Naive B cell (primary cell): ENCODE measurements at places on chromosomes 4 and X. TPM values are rescaled to one million over a fixed set of nuclear protein-coding genes. Genes with fewer than 3 reads are reported as not detected.

DNA sequence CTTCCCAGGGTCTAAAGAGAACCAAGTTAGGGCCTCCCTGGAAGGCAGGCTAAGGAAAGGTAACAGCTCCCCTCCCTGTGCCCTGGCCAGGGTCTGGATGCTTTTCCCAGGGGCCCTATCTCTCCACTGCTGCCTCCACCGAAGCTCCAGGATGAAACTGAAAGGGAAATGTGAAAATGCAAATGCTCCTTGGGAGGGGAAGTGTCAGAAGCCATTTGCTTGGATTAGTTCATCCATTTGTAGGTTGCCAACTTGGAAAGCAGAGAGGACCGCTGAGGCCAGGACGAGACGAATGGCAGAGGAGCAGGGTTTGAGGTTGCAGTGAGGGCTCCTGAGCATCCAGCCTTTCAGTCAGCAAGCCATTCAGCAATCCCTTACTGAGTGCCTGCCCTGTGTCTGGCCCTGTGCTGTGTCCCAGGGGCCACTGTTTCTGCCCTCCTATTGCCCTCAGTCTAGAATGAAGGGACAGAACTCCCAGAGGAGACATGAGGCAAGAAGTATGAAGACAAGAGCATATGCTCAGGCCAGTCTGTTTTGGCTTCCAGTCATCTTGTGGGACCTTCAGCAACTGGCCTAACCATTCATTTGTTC lies 45.9 kb upstream of the PGRMC1 start:
- H3K4me3 ChIP-seq, result no peak overlapping the region
- no peaks in the 10 kb centered on the region for H3K27me3 ChIP-seq
- H3K27ac ChIP-seq, result no peak overlapping the region
- H3K36me3 ChIP-seq, result no peaks in the 10 kb centered on the region
- no peak for DNase-seq
- no peaks in the 10 kb centered on the region for H3K4me1 ChIP-seq

GRCh38 chrX:109707319-109707718 lies 25.7 kb downstream of the ACSL4 start:
- peaks cover 17% of the 10 kb centered on the region for H3K4me1 ChIP-seq
- peak overlapping the region; percentile 88 for H3K4me3 ChIP-seq
- H3K27me3 ChIP-seq, result no peaks in the 10 kb centered on the region
- peak; percentile 1 for DNase-seq
- peaks cover under 1% of the 10 kb centered on the region for H3K36me3 ChIP-seq
- H3K27ac ChIP-seq, result no peak overlapping the region

Gene TEX13A
- polyA plus RNA-seq, result not detected

GRCh38 chrX:111784667-111785066 lies 91.3 kb upstream of the TRPC5OS start:
- H3K27ac ChIP-seq, result no peak overlapping the region
- H3K27me3 ChIP-seq, result no peaks in the 10 kb centered on the region
- no peaks in the 10 kb centered on the region for H3K4me1 ChIP-seq
- H3K36me3 ChIP-seq, result peaks cover 4% of the 10 kb centered on the region
- H3K4me3 ChIP-seq, result no peak overlapping the region

DNA sequence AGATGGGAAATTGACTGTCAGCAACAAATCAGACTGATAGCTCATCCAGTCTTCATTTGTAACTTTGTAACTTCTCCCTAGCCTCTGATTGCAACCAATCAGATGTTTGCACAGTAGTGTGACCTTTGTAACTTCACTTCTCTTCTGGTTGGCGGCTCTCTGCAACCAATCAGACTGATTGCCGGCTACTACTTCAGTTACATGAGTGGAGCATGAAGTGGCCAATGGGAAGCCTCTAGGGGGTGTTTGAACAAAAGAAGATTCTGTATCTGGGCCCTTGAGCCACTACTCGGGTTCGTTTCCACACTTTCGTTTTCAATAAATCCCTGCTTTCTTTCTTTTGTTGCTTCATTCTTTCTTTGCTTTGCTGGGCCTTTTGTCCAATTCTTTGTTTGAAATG lies 1285.8 kb downstream of the TECRL start:
- H3K4me1 ChIP-seq, result no peaks in the 10 kb centered on the region
- H3K27ac ChIP-seq, result no peak overlapping the region
- DNase-seq, result no peak

DNA sequence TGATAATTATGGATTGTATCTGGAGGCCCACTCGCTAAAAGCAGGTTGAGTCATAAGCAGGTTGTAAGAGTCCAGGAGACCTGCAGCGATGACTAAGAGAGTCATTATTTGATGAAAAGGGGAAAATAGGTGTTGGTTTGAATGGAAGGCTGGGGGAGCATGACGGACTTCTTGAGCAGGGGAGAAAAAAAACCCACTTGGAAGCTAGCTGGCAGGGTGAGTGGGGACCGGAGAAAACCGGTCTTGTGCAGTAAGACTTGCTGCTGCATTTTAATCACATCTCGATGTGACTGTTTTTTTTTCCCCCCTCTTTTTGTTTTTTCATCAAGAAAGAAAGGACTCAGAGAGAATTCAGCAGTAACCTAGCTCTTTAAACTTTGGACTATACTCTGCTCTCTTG lies 90.0 kb downstream of the IGSF1 start:
- no peaks in the 10 kb centered on the region for H3K27me3 ChIP-seq
- no peaks in the 10 kb centered on the region for H3K36me3 ChIP-seq

DNA sequence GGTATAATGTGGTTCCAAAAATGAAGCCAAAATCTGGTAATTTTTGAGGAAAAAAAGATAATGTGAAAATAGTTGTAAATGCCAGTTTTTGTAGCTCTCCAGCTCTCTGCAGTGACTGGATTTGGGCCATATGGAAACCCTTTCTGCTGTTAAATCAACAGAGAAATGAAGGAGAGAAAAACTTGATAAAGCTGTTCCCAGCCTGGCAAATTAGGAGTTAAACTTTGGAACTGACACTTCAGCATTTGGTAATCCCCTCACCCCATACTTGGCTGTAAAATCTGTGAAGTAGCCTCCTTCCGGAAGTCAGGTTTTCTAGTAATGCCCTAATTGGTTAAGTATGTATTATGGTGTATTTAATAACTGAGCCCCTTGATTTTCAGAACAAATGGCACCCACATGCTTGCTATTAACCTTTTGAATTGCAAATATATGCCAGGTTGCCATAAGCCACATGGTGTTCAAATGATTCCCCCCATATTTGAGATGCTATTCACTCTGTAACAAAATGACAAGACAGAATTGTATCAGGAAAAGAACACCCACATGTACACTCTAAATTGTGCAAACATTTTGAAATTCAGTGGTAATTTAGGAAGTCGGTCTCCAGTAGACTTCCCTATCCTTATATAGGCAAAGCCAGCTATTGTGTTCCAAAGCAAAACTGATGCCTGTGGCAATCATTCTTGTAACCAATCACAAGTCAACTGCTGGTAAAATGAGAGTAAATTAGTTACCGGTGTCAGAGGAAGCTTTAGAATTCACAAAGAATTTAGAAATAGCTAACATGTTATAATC lies 96.3 kb upstream of the ADAMTS3 start:
- H3K4me3 ChIP-seq, result no peak overlapping the region
- H3K27me3 ChIP-seq, result peaks cover 6% of the 10 kb centered on the region
- no peak overlapping the region for H3K27ac ChIP-seq

DNA sequence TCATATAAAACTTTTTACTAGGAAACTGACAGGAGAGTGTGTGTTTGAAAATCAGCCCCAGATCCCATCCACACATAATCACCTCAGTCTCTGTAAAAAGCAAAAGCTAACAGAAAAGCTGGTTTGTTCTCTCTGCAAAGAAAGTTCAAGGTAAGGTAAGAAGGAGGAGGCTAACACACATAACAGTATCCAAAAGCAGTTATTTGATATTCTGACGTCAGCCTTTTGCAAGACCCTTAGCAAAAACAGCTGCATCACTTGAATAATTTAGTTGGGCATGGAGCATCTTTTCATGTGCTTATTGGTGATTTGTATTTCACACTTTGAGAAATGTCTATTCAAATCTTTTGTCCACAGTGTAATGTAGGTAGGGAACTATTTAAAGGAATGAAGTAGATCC lies 5.5 kb downstream of the TCEAL9 start:
- peaks cover 7% of the 10 kb centered on the region for H3K27me3 ChIP-seq
- DNase-seq, result no peak
- H3K36me3 ChIP-seq, result peaks cover 2% of the 10 kb centered on the region
- H3K27ac ChIP-seq, result no peak overlapping the region
- H3K4me1 ChIP-seq, result no peaks in the 10 kb centered on the region

DNA sequence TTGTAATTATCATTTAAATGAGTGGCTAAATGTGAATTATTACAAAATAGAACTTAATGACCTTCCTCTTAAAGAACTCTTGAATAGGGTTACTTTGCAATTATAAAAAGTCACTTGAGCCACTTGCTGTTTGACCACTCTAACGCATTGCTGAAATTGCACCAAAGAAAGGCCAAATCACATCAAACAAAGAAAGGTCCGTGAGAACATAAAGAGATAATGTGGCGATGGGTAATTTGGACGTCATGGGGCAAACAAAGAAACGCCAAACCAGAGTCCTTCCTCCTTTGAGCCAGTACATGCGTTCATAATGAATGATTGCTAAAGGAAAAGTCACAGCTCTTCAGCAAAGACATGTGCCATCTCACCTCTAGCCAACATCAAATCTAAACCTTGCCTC lies 229.8 kb upstream of the STS start:
- no peaks in the 10 kb centered on the region for H3K27me3 ChIP-seq
- H3K27ac ChIP-seq, result no peak overlapping the region
- DNase-seq, result no peak
- no peak overlapping the region for H3K4me3 ChIP-seq
- H3K4me1 ChIP-seq, result no peaks in the 10 kb centered on the region
- H3K36me3 ChIP-seq, result no peaks in the 10 kb centered on the region

- H3K4me1 ChIP-seq, result peaks cover 15% of the 10 kb centered on the region
- H3K36me3 ChIP-seq, result no peaks in the 10 kb centered on the region
- no peaks in the 10 kb centered on the region for H3K27me3 ChIP-seq
Measured at GRCh38 chrX:13647709-13648212, 5.2 kb upstream of the TCEANC start.

Gene PWWP3B
- polyA plus RNA-seq, result not detected

GRCh38 chr4:56783986-56784385 lies 37.5 kb downstream of the SPINK2 start:
- H3K27ac ChIP-seq, result no peak overlapping the region
- no peaks in the 10 kb centered on the region for H3K27me3 ChIP-seq
- no peak for DNase-seq
- H3K4me1 ChIP-seq, result no peaks in the 10 kb centered on the region
- no peaks in the 10 kb centered on the region for H3K36me3 ChIP-seq

Gene KIT
- not detected for polyA plus RNA-seq

DNA sequence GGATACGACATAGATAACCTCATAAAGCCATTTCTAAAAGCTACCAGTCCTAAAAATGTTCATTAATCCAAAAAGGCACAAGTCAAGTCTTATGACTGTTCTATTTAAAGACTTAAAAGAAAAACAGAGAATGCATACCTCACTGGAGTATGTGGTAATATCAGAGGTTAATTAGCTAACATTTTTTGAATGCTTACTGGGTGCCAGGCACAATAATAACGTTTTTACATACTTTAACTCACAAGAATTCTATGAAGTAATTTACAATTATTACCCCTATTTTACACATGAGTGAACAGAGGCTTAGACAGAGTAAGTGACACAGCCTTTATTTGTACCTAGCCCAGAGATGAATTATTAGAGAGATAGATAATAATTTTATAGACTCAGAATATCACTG lies 207.5 kb downstream of the PDGFC start:
- H3K4me3 ChIP-seq, result no peak overlapping the region
- H3K27ac ChIP-seq, result no peak overlapping the region
- H3K36me3 ChIP-seq, result no peaks in the 10 kb centered on the region

DNA sequence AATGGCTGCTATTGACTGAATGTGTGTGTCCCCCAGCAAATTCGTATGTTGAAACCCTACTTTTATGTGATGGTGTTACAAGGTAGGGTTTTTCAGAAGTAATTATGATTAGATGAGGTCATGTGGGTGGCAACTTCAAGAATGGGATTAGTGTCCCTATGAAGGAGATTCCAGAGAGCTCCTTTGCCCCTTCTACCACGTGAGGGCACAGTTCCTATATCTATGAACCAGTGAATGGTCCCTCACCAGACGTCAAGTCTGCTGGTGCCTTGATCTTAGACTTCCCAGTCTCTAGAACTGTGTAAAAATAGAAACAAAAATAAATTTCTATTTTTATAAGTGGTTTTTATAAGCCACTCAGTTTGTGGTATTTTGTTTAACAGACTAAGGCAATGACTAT lies 1137.6 kb upstream of the IGFBP7 start:
- no peak overlapping the region for H3K4me3 ChIP-seq
- H3K4me1 ChIP-seq, result no peaks in the 10 kb centered on the region
- H3K27me3 ChIP-seq, result no peaks in the 10 kb centered on the region
- DNase-seq, result no peak

Gene RBM46
- not detected for polyA plus RNA-seq

Gene SMIM31
- not detected for polyA plus RNA-seq

DNA sequence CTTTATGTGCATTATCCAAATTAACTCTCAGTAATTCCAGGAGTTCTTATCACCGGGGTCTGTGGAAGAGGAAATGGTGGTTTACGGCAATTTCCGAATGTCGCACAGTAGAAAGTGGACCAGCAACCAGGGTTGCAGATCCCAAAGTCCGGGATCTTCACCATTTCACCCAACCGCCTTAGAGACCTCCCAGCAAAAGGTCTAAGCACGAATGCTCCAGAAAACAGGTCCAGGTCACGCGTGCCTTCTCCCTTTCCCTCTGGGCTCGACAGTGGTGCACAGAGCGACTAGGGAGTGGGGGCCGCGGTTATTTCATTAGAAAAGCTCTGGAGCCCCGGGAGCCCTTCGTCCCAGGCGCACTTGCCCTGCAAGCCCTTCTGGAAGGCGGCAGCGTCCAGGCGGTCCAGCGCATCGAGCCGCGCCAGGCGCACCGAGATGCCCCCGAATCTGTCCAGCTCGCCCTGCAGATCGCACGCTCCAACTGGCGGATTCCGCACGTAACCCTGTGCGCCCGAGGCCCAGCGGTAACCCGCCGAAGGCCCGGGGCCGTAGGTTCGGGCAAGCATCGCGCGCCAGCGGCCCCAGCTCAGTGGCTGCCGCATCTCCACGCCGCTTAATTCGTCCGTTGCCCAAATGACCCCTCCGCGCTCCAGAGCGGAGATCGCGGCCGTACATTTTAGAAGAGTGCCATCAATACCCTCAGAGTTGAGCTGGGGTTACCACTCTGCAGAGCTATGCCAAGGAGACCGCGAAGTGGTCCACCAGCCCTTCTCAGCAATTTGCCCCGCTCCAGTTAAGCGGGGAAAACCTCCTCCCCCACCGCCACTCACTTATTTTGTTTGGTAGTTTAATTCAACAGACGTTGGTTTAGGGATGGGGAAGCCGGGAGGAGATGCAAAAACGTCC lies at the start of gene NUDT6:
NUDT6 (minus strand) TSS at position 627 of the 906 bp plus-strand sequence; CDS start at position 602, 25 bp downstream.
- peak within 1 kb of the TSS; percentile 99 for H3K4me3 ChIP-seq
- no peaks in the 10 kb centered on the region for H3K36me3 ChIP-seq
- H3K27ac ChIP-seq, result peak within 1 kb of the TSS; percentile 96
- H3K27me3 ChIP-seq, result no peaks in the 10 kb centered on the region

DNA sequence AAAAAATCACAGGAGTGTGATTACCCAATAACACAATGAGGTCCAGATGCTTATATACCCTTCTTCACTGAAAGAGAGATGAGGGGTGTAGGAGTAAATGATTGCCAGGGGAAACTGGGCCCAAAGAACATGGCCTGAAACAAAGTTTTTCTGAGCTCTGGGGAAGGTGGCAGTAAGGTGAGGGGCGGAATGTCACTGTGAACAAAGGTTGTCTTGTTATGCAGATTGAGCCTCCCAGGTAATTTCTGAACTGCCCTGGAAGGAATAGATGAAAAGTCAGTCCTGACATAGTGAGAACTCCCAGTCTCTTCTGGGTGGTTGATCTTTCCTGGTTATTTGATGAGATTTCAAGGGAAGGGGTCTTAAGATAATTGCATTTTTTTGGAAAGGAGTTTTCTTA lies 2.5 kb upstream of the TMEM47 start:
- H3K4me1 ChIP-seq, result peaks cover 7% of the 10 kb centered on the region
- DNase-seq, result no peak
- peaks cover 23% of the 10 kb centered on the region for H3K27me3 ChIP-seq
- no peak overlapping the region for H3K27ac ChIP-seq
- peaks cover 5% of the 10 kb centered on the region for H3K36me3 ChIP-seq

GRCh38 chr4:1753697-1754311 lies 32.5 kb downstream of the TACC3 start:
- DNase-seq, result no peak
- no peaks in the 10 kb centered on the region for H3K27me3 ChIP-seq
- no peaks in the 10 kb centered on the region for H3K36me3 ChIP-seq
